RKO (cell line): ENCODE measurements at places on chromosomes 1 and 21.

GRCh38 chr1:97806326-97806725 is 114.5 kb downstream of the DPYD start:
- DNase-seq, result no peak

DNA sequence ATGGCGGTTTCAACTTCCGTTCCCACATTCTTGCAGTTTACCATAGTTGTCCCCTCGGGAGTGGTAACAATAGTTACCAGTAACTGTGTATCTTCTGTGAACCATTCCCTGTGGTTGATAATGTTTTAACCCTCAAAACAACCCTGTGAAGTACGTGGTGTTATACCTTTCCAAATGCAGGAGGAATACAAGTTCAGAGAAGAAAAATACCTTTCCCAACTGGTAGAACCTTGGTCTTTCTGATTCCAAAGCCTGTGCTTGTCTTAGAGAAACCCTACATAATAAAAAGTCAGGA is 789 bp downstream of the BTF3L4 start:
- DNase-seq, result no peak

- DNase-seq, result no peak
Observed at GRCh38 chr1:58487002-58487401, 59.5 kb downstream of the OMA1 start.

DNA sequence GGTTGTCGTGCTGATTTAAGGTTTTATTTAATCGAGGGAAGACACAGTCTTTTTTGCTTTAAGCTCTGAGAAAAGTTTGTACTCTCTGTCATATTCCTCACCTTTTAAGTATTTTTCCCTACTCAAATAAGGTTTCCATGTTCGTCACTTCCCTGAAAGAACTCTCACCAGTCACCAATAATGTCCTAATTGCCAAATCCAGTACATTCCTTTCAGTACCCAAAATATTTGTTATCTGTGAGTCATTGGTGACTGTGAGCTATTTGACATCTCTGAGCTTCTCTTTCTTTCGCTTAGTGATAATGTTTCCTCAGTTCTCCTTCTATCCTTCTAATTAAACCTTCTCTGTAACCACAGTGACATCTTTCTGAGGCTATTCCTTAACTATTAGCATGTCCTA is 874.2 kb upstream of the ADGRL2 start:
- no peak for DNase-seq

DNA sequence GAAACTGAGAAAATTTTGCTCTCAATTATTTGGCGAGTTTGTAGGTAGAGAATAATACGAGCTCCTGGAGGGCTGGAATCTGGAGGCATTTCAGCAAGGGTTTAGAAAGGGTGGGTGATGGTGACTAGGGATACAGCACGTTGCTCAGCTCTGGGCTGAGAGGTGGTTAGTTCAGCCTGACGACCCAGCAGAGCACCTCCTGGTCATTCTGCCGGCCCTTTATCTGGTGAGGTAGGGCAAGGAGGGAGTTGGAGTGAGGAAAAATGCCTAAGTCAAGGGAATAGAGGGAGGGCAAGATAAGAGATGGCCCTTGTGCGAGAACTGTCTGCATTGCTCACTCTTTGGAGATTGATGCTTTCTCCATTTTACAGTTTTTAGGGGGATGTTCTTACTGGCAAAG is 19.1 kb downstream of the GALNT2 start:
- no peak for DNase-seq

DNA sequence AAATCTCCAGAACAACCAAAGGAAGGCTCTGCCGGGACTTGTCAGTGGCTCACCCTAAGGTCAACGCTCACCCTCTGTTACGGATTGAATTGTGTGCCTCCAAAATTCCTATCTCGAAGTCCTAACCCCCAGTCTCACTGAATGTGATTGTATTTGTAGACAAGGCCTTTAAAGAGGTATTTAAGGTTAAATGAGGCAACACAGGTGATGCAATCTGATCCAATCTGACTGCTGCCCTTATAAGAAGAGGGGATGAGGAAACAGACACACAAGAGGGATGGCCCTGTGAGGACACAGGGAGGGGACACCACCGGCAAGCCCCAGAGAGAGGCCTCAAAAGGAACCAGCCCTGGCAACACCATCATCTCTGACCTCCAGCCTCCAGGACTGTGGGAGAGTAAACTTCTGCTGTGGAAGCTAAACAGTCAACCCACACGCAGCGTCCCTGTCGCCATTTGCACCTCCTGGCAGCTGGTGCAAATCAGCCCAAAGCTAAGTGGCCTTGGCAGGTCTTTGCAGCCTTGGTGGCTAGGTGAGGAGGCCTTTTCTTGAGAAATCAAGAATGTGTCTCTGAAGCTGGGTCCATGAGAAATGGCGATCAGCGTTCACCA is 24.2 kb downstream of the UBASH3A start:
- no peak for DNase-seq

- DNase-seq, result no peak
Observed at GRCh38 chr21:43851593-43851992, 13.4 kb upstream of the AGPAT3 start.

DNA sequence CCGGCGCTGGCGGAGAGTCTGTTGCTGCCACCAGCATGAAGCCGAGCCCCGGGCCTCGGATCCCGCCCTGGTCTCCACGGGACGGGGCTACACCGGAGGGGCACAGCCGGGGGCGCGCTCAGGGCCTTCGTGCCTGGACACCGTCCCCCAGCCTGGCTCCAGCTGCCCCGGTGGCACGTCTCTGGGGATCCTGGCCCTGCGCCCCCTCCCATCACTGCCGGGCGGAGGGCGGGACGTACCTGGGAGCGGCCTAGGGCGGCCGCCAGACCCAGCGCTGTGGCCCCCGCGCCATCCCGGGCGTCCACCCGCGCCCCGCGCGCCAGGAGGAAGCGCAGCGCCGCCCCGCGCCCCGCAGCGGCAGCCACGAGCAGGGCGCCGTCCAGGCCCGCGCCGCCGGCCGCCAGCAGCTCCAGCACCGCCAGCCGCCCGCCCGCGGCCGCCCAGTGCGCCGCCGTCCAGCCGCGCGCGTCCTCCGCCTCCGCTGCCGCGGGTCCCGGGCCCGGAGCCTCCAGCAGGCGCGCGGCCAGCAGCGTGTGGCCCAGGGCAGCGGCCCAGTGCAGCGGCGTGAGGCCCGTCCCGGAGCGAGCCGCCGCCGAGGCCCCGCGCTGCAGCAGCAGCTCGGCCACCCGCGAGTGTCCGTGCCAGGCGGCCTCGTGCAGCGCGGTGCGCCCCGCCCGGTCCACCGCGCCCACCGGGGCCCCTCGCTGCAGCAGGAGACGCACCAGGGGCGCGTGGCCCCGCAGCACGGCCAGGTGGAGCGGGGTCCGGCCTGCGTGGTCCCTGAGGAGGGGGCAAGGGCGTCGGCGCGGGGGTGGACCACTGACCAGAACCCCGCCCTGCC is 1.0 kb downstream of the ANKRD65 start:
- DNase-seq, result no peak

DNA sequence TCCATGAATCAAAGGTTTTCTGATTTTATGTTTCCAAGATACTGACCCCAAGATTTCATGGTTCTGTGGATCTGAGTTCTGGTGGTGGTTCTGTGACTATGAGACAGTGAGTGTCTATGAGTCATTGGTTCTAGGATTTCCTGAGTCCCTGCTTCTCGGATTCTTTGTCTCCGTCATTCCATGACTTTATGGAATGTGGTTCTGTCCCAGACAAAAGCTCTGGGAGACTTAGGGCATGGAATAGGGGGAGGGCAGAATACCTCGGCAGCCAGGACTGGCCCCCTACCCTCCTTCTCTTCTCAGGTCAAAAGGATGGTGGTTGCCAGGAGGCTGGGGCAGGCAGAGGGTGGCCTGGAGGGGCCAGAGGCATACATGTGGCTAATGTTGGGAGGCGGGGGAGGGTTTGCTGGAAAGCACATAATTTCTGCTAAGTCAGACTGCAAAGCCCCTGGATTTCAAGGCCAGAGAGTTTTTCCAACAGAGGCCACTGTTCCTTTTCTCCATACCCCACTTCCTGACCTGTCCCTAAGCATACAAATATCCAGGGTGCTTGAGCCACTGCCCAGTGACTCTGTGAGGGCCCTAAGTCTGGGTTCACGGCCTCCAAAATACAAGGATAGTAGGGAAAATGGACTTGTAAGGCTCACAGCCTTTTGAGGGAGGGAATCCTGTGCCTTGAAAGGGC is 17.2 kb downstream of the CDCP2 start:
- DNase-seq, result no peak

DNA sequence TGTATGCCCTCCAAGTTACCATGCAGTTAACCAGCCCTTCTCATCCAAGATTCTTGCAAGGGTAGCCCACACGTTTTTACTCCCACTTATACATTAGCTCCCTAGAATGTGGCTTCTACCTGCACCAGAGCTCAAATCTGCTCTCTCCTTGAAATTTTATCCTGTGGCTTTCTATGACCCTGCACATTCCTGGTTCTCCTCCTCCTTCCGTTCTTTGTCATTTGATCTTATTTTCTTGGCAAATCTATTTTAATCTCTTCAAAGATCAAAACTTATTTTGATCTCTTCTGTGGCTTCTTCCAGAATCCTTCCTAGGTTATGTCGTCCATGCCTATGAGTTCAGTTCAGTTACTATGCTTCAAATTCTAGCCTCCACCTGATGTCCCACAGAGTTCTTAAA is 115.6 kb upstream of the GUCA2B start:
- no peak for DNase-seq

GRCh38 chr1:242187816-242188215 is 188.9 kb upstream of the MAP1LC3C start:
- DNase-seq, result no peak

DNA sequence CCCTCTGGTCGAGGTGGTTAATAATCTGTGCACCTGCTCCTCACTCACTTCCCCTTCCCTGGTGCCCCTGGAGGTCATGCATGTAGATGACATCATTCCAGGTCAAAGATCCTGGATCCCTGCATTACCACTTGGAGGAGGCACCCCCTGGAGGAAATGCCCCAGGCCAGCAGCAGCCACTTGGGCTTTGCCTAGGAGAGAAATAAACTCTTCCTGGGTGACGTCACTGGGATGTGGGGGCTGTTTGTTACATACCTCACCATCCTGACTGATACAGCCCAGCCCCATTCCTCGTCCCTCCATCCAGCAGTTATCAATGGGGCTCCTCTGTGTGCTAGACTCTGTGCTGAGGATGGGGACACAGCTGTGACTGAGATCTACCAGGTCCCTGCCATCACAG is 433.6 kb downstream of the PTPRU start:
- DNase-seq, result no peak

DNA sequence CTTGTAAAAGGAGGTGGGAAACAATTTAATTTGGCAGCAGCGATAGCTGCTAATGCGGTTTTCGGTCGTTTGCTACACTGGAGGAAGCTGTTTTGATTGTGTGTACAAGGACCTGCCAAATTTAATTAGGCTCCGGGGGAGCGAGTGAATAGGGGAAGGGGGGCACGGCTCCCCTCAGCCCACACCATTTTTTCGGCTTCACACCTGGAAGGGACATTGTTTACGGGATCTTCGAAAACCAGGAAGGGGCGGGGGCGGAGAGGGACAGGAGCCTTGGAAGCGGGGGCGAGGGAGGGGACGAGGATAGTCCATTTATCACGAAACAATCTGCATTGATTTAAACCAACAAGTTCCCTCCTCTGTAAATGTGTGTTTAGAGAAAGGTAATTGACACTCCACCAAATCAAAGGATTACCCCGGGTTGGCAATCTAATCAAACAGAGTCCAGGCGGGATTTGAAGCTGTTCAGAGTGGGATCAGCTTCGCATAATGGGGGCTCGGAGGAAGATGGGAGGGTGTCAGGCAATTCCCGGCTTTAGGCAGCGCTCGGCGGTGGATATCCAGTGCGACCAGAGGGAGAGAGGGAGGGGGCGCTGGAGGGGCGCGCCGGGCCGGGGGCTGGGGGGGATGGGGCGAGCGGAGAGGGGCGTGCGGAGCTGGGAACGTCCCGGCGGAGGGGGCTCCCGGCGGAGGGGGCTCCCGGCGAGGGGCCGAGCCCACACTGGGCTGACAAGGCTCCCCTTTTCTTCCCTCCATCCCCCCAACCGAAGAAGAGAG is 9.8 kb downstream of the PAX7 start:
- no peak for DNase-seq

DNA sequence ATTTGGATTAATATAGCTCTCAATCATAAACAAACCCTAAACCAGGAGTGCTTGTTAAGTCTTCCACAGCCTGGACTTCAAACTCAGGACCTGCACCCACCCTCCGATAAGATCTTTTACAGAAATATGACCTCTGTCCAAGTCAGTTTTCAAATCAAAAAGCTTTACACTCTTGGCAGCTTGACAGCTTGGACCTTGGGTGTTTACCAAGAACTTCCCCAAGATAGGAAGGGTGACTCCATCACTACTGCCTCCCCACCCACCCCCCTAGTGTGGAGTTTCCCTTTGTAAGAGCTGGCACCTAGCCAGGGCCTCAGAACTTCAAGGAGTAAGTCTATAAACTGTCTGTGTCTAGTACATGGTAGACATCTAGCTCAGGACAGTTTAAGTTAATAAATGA is 9.6 kb downstream of the BCAR3 start:
- DNase-seq, result no peak

DNA sequence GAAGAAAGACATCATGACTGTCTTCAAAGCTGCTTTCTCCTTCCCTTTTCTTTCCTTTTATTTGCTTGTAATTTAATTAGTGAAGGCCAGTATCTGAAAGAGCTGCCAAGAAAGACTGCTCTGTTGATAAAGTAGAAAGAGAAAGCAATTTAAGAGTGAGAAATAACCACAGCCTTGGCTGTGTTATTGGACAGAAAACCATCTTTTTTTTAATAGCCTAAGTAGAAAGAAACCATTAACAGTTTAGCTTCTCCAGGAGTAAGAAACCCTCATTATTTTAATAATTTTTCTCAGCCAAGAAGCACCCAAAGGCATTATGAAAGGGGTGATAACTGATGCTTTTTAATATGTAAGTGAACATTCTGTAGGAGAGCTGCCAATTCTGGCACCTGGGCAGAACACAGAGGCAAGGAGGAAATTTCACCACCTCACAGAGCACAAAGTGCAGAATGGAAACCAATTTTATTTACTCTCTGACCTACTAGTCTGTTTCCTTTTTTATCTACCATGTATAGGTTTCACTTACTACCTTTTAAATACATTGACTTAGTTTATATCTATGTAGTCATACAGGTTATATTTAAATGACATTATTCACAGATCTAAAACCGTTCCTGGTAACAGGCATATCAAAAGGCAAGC is 703.2 kb downstream of the MRPL39 start:
- DNase-seq, result no peak

- DNase-seq, result no peak
Observed at GRCh38 chr1:184771190-184771691, 16.6 kb upstream of the EDEM3 start.
